ENCODE measurements at places on chromosomes 5 and 9. TPM values are rescaled to one million over a fixed set of nuclear protein-coding genes. Genes with fewer than 3 reads are reported as not detected.

Gene TSSK1B
- 0.13 TPM for total RNA-seq

- H3K36me3 ChIP-seq, result no peaks in the 10 kb centered on the region
- H3K4me1 ChIP-seq, result no peaks in the 10 kb centered on the region
- no peak overlapping the region for H3K4me3 ChIP-seq
- no peak overlapping the region for H3K27ac ChIP-seq
- no peak for DNase-seq
Observed at GRCh38 chr5:35182910-35183535, 47.3 kb downstream of the PRLR start.

DNA sequence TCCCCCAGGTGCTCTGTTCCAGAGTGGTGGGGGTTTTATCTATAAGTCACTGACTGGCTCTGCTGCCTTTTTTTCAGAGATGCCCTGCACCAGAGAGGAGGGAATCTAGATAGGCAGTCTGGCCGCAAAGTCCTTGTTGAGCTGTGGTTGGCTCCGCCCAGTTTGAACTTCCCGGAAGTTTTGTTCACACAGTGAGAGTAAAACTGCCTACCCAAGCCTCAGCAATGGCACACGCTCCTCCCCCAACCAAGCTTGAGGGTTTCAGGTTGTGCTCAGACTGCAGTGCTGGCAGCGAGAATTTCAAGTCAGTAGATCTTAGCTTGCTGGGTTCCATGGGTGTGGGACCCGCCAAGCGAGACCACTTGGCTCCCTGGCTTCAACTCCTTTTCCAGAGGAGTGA is 1428.6 kb downstream of the MAT2B start:
- H3K4me3 ChIP-seq, result no peak overlapping the region
- H3K36me3 ChIP-seq, result no peaks in the 10 kb centered on the region
- DNase-seq, result no peak
- H3K4me1 ChIP-seq, result no peaks in the 10 kb centered on the region
- H3K27ac ChIP-seq, result no peak overlapping the region

GRCh38 chr9:34524349-34524748 is 1.6 kb upstream of the ENHO start:
- H3K4me1 ChIP-seq, result no peaks in the 10 kb centered on the region
- no peak overlapping the region for H3K4me3 ChIP-seq
- no peak overlapping the region for H3K27ac ChIP-seq
- H3K27me3 ChIP-seq, result peaks cover 5% of the 10 kb centered on the region
- no peak for DNase-seq
- H3K36me3 ChIP-seq, result no peaks in the 10 kb centered on the region

Gene FAM169A
- 16.5 TPM for total RNA-seq

DNA sequence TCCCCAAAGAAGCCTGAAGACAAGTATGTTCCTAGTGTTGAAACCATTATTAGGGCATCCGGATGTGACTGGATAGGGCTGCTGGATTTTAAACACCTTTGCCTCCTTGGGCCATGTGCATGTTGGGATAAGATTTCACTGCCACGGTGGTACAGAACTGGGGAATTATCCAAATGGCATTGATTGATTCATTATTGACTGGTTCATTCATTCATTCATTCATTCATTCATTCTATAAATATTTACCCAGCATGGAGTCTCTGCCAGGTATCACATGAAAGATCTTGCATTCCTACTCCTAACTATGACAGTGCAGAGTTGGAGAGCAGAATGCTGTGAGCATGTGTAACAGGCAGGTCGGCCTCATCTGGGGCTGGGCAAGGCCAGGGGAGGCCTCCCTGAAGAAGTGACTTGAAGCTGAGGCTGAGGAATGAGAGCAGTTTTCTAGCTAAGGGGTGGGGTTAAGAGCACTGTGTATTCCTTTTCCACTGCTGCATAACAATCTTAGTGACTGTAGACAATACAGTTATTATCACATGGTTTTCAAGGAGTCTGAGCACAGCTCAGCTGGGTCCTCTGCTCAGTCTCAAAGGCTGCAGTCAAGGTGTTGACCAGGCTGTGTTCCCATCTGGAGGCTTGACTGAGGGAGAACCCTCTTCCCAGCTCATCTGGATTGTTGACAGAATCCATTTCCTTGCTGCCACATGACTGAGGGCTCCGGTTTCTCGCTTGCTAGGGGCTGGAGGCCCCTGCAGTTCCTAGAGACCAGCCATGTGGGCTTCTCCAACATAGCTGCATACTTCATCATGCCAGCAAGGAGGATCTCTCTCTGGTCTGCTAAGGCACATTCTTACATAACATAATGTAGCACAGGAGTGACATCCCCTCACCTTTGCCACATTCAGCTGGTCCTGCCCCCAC is 35.7 kb downstream of the AK8 start:
- no peaks in the 10 kb centered on the region for H3K4me1 ChIP-seq
- H3K36me3 ChIP-seq, result no peaks in the 10 kb centered on the region
- no peak overlapping the region for H3K27ac ChIP-seq

Gene UAP1L1
- total RNA-seq, result 3.4 TPM

Gene FBXL7
- 14.6 TPM for total RNA-seq

- H3K36me3 ChIP-seq, result no peaks in the 10 kb centered on the region
- H3K4me1 ChIP-seq, result no peaks in the 10 kb centered on the region
Observed at GRCh38 chr9:118059484-118060278, 355.5 kb downstream of the TLR4 start.

Gene IFNK
- total RNA-seq, result not detected

DNA sequence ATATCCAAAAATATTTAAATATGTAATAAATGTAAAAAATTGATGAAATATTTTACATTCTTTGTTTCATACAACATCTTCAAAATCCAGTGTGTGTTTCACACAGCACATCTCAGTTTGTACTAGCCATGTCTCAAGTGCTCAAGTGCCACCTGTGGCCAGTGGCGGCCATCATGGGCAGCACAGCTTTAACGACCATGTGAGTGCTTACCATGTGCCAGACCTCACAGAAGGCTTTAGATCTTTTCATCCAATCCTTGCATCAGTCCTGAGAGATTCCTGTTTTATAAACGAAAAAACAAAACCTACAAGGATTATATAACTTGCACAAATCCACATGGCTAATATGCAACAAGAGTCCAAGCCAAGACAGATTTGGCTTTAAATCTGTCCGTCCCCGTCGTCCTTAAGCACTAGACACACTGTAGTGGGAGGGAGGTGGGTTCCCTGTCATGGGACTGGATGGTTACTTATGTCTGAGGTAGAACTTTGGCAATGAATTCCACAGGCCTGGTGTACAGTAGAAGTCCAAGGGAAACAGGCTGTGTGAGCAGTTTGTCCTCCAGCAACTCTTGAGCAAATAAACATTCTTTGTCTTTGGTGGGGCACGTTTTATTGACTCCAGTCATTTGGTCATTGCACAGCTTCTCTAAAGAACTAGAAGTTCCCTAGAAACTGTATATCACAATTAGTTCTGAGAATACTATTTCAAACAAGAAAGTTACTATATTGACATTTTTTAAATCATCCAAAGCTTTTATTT is 25.0 kb upstream of the F2R start:
- peaks cover 57% of the 10 kb centered on the region for H3K4me1 ChIP-seq
- peak overlapping the region; percentile 88 for H3K27ac ChIP-seq
- H3K27me3 ChIP-seq, result no peaks in the 10 kb centered on the region
- H3K36me3 ChIP-seq, result no peaks in the 10 kb centered on the region

GRCh38 chr9:124675261-124676158 is 95.6 kb downstream of the NR6A1 start:
- H3K27me3 ChIP-seq, result no peaks in the 10 kb centered on the region
- no peak overlapping the region for H3K4me3 ChIP-seq
- peaks cover 62% of the 10 kb centered on the region for H3K36me3 ChIP-seq

- no peak overlapping the region for H3K4me3 ChIP-seq
- H3K27me3 ChIP-seq, result no peaks in the 10 kb centered on the region
- peaks cover 5% of the 10 kb centered on the region for H3K4me1 ChIP-seq
- no peak overlapping the region for H3K27ac ChIP-seq
- H3K36me3 ChIP-seq, result no peaks in the 10 kb centered on the region
- DNase-seq, result no peak
Observed at GRCh38 chr5:83848941-83849340, 128.3 kb upstream of the HAPLN1 start.

DNA sequence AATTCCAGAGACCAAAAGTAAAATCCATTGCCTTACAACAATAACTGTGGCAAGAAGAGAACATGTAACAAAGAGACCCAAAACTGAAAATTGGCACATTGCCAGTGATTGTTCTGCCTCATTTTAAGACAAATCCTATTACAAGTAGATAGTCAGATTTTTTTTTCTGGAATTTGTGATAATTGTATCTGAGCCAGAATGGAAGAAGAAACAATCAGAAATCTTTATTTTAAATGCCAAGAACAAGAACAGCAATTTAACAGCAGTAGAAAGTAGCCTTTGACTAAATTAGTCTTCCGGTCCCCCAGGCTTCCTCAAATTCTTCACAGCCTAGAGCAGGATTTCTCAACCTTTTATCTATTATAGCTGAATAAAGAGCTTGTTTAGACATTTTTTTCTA is 106.7 kb upstream of the PTPN3 start:
- no peaks in the 10 kb centered on the region for H3K36me3 ChIP-seq
- H3K27me3 ChIP-seq, result no peaks in the 10 kb centered on the region
- DNase-seq, result no peak
- no peak overlapping the region for H3K4me3 ChIP-seq
- H3K27ac ChIP-seq, result peak overlapping the region; percentile 32

- H3K36me3 ChIP-seq, result no peaks in the 10 kb centered on the region
- H3K4me1 ChIP-seq, result peaks cover 31% of the 10 kb centered on the region
- H3K4me3 ChIP-seq, result no peak overlapping the region
- peak overlapping the region; percentile 76 for H3K27ac ChIP-seq
- DNase-seq, result no peak
Observed at GRCh38 chr5:55036477-55036876, 12.4 kb downstream of the GZMK start.

- H3K27ac ChIP-seq, result no peak overlapping the region
- no peak overlapping the region for H3K4me3 ChIP-seq
- H3K27me3 ChIP-seq, result no peaks in the 10 kb centered on the region
- no peak for DNase-seq
- H3K4me1 ChIP-seq, result no peaks in the 10 kb centered on the region
Observed at GRCh38 chr9:112891521-112891920, 845 bp upstream of the SLC46A2 start.

- H3K27me3 ChIP-seq, result no peaks in the 10 kb centered on the region
- no peak for DNase-seq
- H3K27ac ChIP-seq, result no peak overlapping the region
- no peak overlapping the region for H3K4me3 ChIP-seq
- no peaks in the 10 kb centered on the region for H3K4me1 ChIP-seq
Observed at GRCh38 chr5:32022638-32023037, 151.5 kb downstream of the GOLPH3 start.

GRCh38 chr9:85723215-85723614 is 18.5 kb downstream of the AGTPBP1 start:
- H3K36me3 ChIP-seq, result no peaks in the 10 kb centered on the region
- no peaks in the 10 kb centered on the region for H3K4me1 ChIP-seq
- no peak overlapping the region for H3K4me3 ChIP-seq
- no peak overlapping the region for H3K27ac ChIP-seq
- no peak for DNase-seq

Gene PPP1R26
- 11.0 TPM for total RNA-seq

DNA sequence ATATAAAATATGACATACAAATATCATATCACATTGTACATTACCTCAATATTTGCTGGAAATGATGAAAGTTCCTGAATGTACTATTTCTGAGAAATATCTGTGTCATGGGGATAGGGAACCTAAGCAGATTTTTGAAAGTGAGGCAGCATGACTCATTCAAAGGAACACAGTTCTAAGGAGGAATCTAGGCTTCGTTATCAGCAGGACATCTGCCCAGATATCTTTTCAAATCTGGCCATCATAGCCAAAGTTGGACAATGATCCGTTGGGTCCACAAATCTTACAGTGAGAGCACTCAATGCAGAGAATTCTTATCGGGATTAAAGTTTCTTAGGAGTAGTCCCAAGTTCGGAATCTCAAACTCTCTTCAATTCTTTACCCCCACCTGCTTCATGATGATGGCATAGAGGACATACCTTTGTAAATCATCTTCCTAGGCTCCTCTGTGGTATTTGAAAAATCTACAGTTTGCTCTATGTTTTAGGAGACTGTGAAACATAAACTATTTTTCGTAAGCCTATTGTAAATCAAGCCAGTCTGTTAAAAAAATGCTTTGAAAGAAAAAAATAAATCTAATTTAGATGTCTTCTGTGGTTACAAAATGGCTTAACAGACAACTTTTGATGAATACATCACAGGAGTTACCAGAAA is 29.4 kb upstream of the ALDH1A1 start:
- H3K4me3 ChIP-seq, result no peak overlapping the region
- no peak for DNase-seq
- H3K4me1 ChIP-seq, result peaks cover 17% of the 10 kb centered on the region
- H3K27ac ChIP-seq, result no peak overlapping the region
- no peaks in the 10 kb centered on the region for H3K36me3 ChIP-seq
- H3K27me3 ChIP-seq, result no peaks in the 10 kb centered on the region

- no peak overlapping the region for H3K4me3 ChIP-seq
- no peak overlapping the region for H3K27ac ChIP-seq
- no peaks in the 10 kb centered on the region for H3K27me3 ChIP-seq
- no peaks in the 10 kb centered on the region for H3K36me3 ChIP-seq
Observed at GRCh38 chr5:108101821-108102220, 280.1 kb downstream of the FBXL17 start.

GRCh38 chr5:16593628-16594027 is 23.2 kb downstream of the RETREG1 start:
- peaks cover 6% of the 10 kb centered on the region for H3K27me3 ChIP-seq
- no peaks in the 10 kb centered on the region for H3K4me1 ChIP-seq
- no peaks in the 10 kb centered on the region for H3K36me3 ChIP-seq

Gene SYNPO
- 6.5 TPM for total RNA-seq

DNA sequence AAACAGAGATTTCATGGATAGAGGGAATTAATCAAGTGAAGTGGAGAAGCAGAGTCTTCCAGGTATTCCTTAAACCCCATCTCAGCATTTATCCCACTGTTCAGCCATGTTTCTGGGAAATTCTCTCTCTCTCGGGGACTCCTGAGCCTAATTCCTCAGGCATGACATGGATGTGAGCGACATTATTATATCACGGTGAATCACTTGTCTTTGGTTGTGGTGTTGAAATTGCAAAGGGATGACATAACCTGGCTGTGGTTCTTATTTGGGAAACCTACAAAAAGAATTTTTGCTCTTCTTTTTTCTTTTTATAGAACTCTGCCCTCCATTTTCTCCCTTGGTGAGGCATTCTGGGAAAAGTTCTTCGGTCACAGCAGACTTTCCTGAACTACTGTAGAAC is 457.9 kb upstream of the PTGER4 start:
- H3K4me1 ChIP-seq, result peaks cover 29% of the 10 kb centered on the region
- no peak overlapping the region for H3K4me3 ChIP-seq

GRCh38 chr9:99150451-99151171 is 45.7 kb downstream of the TGFBR1 start:
- no peak overlapping the region for H3K4me3 ChIP-seq
- peaks cover 37% of the 10 kb centered on the region for H3K36me3 ChIP-seq
- no peak overlapping the region for H3K27ac ChIP-seq
- no peak for DNase-seq
- peaks cover 5% of the 10 kb centered on the region for H3K4me1 ChIP-seq

DNA sequence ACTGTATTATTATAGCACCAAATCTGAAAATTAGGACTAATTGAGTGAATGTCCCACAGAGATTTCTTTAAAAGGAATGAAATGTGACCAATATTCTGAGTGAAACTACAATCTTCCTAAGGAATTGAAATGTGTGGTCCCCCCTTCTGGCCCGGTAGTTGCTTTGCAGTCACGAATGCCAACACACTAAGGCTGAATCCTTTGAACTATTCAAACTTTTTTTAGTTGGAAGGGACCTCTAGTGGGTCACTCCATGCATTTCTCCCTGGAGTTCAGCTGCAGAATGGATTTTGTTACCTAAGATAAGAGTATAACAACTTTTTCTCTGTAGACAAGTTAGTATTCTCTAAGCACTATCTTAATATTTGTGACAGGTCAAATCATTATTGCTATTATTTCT is 2.8 kb downstream of the CDH6 start:
- no peaks in the 10 kb centered on the region for H3K4me1 ChIP-seq
- no peaks in the 10 kb centered on the region for H3K36me3 ChIP-seq
- no peaks in the 10 kb centered on the region for H3K27me3 ChIP-seq
- no peak overlapping the region for H3K4me3 ChIP-seq
- DNase-seq, result no peak

Gene PCDHGB4
- total RNA-seq, result 0.18 TPM

All from SJSA1 (cell line).